ENCODE measurements at places on chromosomes 13 and 19.

DNA sequence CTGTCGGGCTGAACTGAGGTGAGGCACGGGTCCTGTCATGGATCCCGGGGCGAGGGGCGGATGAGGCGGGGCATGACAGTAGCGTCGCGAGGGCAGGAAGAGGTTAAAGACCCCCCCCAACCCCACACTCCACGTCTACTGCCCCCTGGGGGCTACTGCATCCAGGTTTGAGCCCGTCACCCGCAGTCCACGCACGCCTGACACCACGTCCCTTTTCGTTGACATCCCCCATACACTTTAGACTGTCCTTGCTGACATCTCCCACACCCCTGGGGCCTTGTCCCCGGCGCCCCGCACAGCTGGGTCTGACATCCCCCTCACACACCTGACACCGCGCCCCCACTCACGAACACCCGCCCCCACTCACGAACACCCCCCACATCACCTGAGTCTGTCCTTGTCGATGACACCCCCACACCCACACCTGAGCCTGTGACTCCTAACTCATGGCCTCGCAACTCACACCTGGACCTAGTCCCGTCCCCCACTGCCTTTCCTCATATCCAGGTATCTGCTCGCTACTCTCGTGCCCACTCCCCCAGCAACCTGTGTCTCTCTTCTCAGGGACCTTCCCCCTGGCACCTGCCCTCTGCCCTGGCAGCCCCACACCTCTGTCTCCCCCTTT, 416 bp downstream of the SLC25A42 start:
- no peak for ATAC-seq

DNA sequence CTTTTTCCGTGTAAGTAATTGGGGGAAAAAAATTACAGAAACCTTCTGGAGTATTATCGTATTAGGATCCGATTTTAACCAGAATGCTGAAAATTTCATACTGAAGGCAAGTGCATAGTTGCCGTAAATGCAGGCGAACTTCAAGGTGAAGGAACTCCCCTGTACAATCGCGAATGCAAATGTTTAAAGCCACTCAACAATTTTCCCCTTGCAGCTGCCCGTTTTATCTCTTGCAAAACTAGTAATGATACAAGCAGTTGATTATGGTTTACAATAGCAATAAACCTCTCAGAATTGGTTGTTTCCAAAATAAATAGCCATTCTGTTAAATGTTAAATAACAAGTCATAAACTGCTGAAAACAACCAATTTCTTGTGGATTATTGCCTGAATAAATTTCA, 105.7 kb downstream of the DNAJC15 start:
- ATAC-seq, result no peak

GRCh38 chr13:97301382-97302095, 79.4 kb downstream of the MBNL2 start:
- no peak for ATAC-seq

GRCh38 chr19:18322318-18322758, 538 bp downstream of the LSM4 start:
- ATAC-seq, result peak; percentile 23

- ATAC-seq, result no peak
Observed at GRCh38 chr13:48443442-48444208, 30.7 kb upstream of the LPAR6 start.

- peak; percentile 44 for ATAC-seq
Observed at GRCh38 chr19:39411832-39412099, 703 bp upstream of the PLEKHG2 start.

- no peak for ATAC-seq
Observed at GRCh38 chr13:92972751-92973150, 253.9 kb upstream of the GPC6 start.

- no peak for ATAC-seq
Observed at GRCh38 chr19:33066543-33066942, 1.9 kb upstream of the RHPN2 start.

DNA sequence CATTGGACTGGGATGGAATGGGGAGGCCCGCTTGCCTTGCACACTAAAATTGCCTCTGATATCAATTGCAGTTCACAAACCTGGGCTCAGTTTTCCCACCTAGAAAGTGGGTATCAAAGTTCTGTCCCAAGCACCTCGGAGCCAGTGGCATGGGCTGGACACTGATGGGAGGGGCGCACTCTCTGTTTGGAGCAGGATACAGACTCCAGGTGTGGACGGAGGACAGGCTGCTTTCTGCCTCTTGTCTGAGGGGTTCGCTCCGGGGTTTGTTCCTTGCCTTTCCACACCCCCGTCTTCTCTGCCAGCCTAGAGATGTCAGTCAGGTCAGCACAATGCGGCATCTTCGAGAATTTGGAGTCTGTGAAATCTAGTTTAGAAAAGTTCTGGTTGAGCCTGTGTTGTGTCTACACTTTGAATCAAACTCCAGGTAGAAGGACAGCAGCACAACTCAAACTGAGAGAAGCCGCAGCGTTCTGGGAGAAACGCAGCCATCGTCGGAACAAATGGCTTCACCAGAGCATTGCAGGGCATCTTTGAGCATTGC, 141.9 kb downstream of the TEX29 start:
- no peak for ATAC-seq

GRCh38 chr13:110322126-110322827, 15.2 kb downstream of the COL4A2 start:
- no peak for ATAC-seq

DNA sequence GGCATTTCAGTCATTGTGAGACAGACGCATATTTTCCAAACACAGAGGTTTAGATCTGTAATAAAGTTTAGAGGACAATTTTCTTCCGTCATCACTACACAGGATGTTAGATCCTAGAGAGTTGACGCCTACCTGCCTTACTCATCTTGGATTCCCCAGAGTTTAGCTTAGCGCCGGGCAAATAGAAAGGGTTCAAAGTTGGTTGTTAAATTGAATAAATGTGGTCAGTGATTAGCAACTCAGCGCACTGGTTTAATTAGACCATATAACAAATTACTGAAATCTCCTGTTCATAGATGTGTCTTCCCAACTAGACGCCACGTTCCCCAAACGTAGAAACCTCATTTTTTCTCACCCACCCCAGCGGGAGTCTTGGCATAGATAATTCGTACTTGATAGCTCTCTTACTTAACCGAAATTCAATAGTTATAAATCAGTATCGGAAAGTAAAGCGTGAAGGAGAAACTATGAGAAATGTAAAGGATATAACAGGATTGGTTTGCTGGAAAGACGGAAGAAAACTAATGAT, 726 bp upstream of the UFM1 start:
- ATAC-seq, result peak; percentile 2

- ATAC-seq, result no peak
Observed at GRCh38 chr13:108363666-108364065, 94.1 kb downstream of the TNFSF13B start.

DNA sequence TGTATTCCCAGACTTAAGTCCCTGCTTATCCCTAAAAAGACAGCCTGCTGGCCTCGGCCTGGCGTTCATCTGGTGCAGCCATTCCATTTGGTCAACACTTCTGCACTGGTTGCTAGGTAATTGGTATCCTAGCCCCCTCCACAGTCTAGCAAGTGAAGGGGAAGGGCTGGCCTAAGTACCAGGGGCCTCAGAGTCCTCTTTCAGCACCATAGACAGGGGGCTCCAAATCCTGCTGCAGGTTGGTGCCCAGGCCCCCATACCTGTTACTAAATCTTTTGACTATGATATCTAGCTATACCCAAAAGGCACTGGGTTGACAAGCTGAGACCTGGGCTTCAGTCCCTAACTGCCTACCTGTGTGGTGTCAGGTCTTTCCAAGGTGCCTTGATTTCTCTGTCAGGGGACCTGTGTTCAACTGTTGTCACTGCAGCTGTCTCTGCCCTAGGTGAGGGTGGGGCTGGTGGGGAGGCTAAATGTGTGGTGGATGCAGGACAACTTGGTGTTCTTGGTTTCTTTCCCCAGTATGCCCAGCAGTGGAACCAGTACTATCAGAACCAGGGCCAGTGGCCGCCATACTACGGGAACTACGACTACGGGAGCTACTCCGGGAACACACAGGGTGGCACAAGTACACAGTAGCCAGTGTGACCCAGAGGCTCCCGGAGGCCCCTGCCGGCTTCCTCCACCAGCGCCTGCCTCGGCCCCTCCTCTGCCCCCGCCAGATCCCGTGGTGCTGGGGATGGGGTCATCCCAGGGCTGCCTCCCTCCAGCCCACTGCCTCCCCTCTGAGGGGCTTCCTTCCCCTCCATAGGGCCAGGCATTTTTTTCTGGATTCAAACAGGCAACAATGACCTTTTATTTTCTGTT, 3.8 kb upstream of the CCDC97 start:
- no peak for ATAC-seq

- no peak for ATAC-seq
Observed at GRCh38 chr13:43546816-43547215, 240.0 kb downstream of the ENOX1 start.

DNA sequence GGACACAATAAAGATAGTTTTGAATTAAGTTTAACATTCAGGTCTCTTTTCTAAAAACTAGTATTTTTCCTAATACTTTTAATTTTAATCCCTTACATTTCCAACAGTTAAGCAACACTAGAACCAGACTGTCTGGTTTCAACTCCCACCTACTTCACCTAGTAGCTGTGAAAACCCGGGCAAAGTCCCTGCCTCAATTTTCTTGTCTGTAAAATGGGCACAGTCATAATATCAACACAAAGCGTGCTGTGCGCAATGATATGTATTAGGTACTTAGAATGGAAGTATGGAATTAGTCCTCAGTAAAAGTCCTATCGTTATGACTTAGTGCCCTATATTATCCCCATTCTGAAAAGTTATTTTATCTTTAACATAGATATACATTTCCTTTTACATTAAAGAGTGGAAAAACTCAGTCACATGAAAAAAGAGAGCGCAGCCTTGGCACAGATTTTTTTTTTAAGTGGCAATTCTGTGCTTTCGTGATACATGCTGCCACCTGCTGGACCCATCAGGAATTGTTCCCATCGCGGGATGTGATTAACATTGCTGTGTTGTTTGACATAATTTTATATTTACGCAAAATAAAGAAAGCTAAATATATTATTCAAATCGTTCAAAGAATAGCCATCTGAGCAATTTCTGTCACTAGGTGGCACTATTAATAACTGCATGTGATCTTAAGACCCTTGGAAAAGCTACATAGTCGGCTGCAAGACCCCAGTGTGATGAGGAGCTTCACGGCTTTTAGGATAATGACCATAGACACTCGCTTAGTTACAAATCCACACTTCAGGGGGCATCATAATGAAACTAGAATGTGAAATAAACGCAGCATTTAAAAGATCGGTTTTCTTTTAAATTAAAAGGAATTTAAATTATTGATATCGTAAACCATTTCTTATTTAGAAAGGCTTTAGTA, 59.9 kb downstream of the LIG4 start:
- ATAC-seq, result no peak

DNA sequence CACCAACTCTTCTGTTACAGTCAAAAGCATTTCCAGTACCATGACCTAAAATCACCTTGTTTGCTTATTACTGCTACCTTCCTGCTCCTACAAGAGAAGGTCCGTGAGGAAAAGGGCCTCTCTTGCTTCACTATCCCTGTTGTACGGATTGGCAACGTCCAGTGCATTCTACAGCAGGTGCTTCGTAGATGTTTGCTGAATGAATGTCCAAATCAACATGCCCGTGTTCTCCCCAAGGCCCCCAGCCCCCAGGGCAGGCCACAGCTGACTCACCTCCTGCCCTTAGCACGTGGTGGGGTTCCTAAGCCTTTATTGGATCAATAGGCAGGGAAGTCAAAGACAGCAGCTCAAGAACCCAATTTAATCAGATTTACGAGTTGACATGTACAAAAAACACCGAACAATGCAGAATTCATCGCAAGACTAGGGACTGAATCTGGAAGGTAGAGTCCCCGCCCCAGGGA, 5.5 kb upstream of the NAPA start:
- ATAC-seq, result no peak

DNA sequence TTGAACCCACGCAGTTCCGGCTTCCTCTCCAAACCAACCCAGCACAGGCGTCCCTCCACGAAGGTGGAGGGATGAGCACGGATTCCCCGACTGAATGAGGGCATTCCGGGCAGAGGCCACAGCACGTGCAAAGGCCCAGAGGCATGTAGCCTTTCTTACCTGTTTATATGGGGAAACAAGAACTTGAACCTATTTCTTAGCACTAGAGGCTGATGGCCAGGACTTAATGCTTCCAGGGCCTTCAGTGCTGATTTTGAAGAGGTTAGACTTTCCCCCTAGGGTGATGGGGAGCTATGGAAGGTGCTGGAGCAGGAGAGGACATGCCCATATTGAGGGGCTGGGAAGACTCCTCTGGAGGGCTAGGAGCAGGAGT, 2.0 kb downstream of the MAST3 start:
- no peak for ATAC-seq

DNA sequence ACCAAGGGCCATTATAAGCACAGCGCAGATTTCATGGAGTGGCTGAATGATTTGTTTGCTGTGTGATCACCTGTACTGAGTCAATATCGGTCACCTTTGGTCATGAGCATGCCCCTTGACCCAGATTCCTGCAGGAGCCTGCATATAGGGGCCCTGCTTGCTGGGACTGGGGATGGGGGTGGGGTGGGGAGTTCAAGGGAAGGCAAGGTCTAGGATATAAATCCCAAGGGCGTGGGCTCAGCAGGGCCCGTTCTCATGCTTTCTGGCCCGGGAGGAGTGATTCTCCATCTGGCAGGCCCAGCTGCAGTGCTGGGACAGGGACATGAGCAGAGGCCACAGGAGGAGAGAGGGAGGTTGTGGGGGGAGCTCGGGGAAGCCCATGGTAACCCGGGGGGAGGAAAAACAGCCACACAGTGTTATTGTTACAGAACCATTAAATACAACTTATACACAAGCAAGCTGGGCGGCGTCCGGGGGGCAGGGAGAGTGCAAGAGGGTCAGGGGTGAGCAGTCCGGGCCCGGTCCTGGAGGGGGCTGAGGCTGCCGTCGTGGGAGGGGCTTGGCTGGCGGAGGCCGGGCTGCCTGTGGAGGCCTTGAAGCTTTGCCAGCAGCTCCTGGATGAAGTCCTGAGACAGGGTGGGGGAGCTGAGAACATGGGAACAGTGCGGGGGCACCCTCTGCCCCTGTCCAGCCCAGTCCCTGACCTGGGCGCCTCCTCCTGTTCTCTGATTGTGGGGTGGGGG, 5.2 kb downstream of the PPP1R14A start:
- peak; percentile 74 for ATAC-seq

DNA sequence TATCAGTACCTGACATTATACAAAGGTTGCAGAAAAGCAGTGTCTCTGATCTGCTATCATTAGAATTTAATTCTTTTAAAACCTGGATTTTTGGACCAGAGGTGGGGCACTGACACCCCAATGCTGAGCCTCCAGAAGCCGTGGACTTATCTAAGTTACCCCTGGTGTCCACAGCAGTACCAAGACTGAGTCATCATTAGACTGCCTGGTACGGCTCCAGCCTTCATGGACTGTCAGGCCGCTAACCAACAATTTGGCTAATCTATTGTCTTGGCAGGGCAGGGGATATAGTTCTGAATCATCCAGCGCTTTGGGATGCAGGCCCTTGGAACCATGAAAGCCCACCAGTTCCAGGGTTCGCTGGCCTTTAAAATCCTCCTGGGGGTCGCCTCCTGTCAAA, 78.3 kb downstream of the TSHZ3 start:
- ATAC-seq, result no peak

GRCh38 chr13:44413095-44413494, 39.5 kb downstream of the SERP2 start:
- no peak for ATAC-seq

- no peak for ATAC-seq
Observed at GRCh38 chr19:32268381-32268780, 77.0 kb upstream of the ZNF507 start.
